IMR-90 (cell line): ENCODE measurements at places on chromosomes 4 and X.

GRCh38 chr4:186730621-186731020 lies 7.0 kb upstream of the FAT1 start:
- no peak for DNase-seq

GRCh38 chrX:40539214-40540142 lies 41.3 kb upstream of the ATP6AP2 start:
- DNase-seq = peak; percentile 71

DNA sequence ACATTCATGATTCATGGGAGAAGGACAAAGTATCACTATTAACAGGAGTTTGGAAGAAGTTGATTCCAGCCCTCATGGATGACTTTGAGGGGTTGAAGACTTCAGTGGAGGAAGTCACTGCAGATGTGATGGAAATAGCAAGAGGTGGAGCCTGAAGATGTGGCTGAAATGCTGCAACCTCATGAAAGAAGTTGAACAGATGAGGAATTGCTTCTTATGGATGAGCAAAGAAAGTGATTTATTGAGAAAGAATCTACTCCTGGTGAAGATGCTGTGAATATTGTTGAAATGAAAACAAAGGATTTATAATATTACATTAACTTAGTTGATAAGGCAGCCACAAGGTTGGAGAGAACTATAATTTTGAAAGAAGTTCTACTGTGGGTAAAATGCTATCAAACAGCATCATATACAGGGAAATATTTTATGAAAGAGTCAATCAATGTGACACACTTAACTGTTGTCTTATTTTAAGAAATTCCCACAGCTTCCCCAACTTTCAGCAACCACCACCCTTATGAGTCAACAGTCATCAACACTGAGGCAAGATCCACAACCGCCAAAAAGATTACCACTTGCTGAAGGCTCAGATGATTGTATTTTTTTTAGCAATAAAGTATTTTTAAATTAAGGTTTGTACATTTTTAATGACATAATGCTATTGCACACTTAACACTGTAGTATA lies 302.6 kb downstream of the CBLL2 start:
- DNase-seq = peak; percentile 26

GRCh38 chrX:16589211-16589610 lies 60.7 kb upstream of the S100G start:
- DNase-seq = peak; percentile 76

- DNase-seq = peak; percentile 57
Measured at GRCh38 chr4:72295966-72296557, 264.3 kb downstream of the NPFFR2 start.
